ENCODE measurements at places on chromosomes 12 and 14. TPM values are rescaled to one million over a fixed set of nuclear protein-coding genes. Genes with fewer than 3 reads are reported as not detected.

GRCh38 chr14:22557846-22558220, 31.2 kb downstream of the DAD1 start:
- no peak overlapping the region for H3K27ac ChIP-seq
- DNase-seq = no peak
- H3K27me3 ChIP-seq = no peaks in the 10 kb centered on the region
- peaks cover 42% of the 10 kb centered on the region for H3K4me1 ChIP-seq
- no peak overlapping the region for H3K4me3 ChIP-seq

DNA sequence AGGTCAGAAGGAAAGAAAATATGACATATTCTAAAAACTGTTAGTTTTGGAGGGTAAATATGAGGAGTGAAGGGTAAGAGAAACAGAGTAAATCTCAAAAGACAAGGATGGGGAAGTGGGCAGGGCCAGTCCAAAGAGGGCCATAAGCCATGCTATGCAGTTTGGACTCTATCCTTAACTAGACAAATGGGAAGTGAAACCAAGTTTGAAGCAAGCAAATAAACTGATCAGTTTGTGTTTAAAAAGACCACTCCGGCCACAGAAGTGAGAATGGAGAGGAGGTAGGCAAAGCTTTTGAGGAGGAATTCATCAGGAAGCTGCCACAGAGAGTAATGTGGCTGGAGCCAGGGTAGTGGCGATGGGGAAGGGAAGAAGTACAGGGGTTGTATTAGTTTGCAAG, 37.5 kb upstream of the DAAM1 start:
- no peaks in the 10 kb centered on the region for H3K36me3 ChIP-seq
- no peak overlapping the region for H3K27ac ChIP-seq
- no peak for DNase-seq
- H3K4me3 ChIP-seq = no peak overlapping the region
- H3K27me3 ChIP-seq = no peaks in the 10 kb centered on the region

- H3K27me3 ChIP-seq = no peaks in the 10 kb centered on the region
- no peak overlapping the region for H3K27ac ChIP-seq
- no peak overlapping the region for H3K4me3 ChIP-seq
- H3K4me1 ChIP-seq = no peaks in the 10 kb centered on the region
- H3K36me3 ChIP-seq = no peaks in the 10 kb centered on the region
- no peak for DNase-seq
These were observed 155.2 kb upstream of the AVPR1A start for GRCh38 chr12:63305901-63306875.

GRCh38 chr12:9856894-9857293, 12.3 kb downstream of the CLEC2B start:
- no peak for DNase-seq
- H3K4me1 ChIP-seq = no peaks in the 10 kb centered on the region
- no peaks in the 10 kb centered on the region for H3K27me3 ChIP-seq

DNA sequence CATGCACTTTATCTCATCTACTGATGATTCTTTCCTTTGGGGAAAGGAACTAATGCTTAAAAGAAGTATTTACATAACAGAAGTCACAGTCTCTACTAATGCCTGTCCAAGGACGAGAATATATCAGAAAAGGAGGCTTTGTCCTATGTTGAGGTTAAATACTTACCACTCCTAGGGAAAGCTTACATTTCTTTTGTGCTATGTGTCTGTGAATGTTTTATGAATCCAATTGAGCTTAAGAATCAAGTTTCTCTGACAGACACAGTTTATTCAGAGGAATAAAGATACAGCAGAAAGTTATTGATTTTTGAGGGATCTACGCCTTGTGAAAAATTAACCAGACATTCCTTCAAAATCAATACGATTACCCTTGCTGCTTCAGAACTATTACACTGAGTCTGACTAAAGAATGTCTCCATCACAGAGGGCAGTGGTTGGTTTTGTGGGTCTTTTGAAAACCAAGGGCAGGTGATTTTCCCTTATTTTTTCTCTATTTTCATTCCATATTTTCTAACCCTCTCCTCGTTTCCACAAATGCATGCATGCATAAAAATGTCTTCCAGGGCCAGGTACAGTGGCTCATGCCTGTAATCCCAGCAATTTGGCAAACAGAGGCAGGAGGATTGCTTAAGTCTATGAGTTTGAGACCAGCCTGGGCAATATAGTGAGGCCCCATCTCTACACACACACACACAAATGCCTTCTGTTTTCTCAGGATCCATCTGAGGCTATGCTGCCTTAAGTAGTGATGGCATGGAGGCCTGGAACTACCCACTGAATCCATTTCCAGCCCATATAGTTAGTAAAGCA, 1095.1 kb downstream of the GALC start:
- no peak overlapping the region for H3K4me3 ChIP-seq
- no peaks in the 10 kb centered on the region for H3K36me3 ChIP-seq
- no peak overlapping the region for H3K27ac ChIP-seq
- DNase-seq = no peak

GRCh38 chr12:74482115-74482514, 55.5 kb upstream of the ATXN7L3B start:
- no peak overlapping the region for H3K27ac ChIP-seq
- H3K4me3 ChIP-seq = no peak overlapping the region
- H3K4me1 ChIP-seq = no peaks in the 10 kb centered on the region
- H3K36me3 ChIP-seq = no peaks in the 10 kb centered on the region

GRCh38 chr12:20055856-20056255, 312.5 kb upstream of the PDE3A start:
- no peaks in the 10 kb centered on the region for H3K27me3 ChIP-seq
- H3K36me3 ChIP-seq = no peaks in the 10 kb centered on the region
- no peak overlapping the region for H3K4me3 ChIP-seq
- no peak overlapping the region for H3K27ac ChIP-seq
- H3K4me1 ChIP-seq = no peaks in the 10 kb centered on the region
- DNase-seq = no peak

FBLN5 gene
- 0.25 TPM for total RNA-seq

IL31 gene
- not detected for total RNA-seq

KCNC2 gene
- total RNA-seq = not detected

NAP1L1 gene
- total RNA-seq = 518 TPM

CCDC175 gene
- total RNA-seq = not detected

ASB2 gene
- total RNA-seq = not detected

Data from K562 (cell line).